Activated CD4-positive, alpha-beta T cell treated with anti-CD3 and anti-CD28 coated beads, Interleukin-2, amount 50 U/mL, for 16 hours (primary cell): ENCODE measurements at places on chromosomes 7 and 10.

DNA sequence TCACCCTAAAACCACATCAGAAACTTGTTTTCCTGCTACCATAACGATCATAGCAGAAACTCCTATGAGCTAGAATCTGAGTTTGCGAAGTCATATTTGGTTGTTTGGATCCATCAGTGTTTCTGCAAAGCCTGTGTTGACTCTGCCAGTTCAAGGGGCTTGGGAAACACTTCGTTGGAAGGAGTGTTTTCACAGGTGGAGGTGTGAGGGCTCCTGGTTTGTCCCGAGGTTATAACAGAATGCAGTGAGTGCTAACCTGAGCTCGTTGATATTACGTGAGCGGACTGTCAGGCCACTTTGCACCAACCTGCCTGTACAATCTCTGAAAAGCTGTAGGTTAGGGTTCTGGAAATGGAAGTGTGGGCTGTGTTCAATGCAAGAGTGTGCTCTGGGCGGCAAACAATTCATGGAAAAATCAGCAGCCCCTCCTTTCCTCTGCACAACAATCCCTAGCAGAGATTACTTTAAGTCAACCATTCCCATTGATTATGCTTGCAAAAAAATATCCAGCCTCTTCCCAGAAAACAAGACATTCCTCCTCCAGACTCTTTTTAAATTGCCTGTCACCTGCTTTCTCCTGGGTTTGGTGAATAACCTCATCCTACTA is 622.0 kb downstream of the TYW1 start:
- DNase-seq = no peak

DNA sequence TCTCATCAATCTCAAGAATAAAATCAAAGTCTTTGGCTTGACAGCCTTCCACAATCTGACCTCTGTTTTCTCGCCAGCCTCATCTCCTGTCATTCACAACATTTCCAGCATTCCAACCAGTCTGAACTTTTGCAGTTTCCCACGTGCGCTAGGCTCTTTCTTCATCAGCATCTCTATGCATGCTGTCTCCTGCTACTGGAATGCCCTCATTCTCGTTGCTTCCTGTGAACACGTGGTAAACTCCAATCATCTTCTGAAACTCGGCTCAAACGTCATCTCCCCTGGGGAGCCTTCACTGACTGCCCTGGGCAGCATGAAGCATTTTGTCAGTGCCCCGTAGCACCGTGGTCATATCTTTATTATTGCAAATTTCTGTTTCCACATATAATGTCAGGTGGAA is 12.2 kb upstream of the RSBN1L start:
- DNase-seq = no peak

- DNase-seq = no peak
Measured at GRCh38 chr10:97188261-97188711, 2.5 kb upstream of the SLIT1 start.

- DNase-seq = peak; percentile 24
Measured at GRCh38 chr10:99560277-99561126, 27.8 kb downstream of the NKX2-3 start.

- DNase-seq = no peak
Measured at GRCh38 chr10:65611592-65611991, 1314.2 kb upstream of the LRRTM3 start.

DNA sequence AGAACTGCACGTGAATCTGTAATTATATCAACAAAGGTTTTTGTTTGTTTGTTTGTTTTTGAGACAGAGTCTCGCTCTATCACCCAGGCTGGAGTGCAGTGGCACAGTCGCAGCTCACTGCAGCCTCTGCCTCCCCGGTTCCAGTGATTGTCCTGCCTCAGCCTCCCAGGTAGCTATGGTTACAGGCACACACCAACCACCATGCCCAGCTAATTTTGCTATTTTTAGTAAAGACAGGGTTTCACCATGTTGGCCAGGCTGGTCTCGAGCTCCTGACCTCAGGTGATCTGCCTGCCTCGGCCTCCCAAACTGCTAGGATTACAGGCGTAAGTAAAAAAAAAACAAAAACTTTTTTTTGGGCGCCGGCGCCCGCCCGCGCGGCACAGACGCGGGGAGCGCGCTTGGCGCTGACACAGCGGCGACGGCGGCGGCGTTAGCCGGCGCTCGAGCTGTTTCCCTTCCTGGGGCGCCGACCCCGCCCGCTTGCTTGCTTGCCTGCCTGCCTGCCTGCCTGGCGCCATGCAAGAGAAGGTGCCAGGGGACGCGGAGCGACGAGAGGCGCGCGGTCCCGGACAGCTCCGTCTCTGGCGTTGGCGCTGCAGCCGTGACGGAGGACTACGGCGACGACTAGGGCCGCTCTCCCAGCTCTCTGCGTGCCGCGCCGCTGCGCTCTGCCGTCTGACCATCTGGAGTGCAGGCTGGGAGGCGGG is 171.4 kb upstream of the NUPR2 start:
- no peak for DNase-seq

DNA sequence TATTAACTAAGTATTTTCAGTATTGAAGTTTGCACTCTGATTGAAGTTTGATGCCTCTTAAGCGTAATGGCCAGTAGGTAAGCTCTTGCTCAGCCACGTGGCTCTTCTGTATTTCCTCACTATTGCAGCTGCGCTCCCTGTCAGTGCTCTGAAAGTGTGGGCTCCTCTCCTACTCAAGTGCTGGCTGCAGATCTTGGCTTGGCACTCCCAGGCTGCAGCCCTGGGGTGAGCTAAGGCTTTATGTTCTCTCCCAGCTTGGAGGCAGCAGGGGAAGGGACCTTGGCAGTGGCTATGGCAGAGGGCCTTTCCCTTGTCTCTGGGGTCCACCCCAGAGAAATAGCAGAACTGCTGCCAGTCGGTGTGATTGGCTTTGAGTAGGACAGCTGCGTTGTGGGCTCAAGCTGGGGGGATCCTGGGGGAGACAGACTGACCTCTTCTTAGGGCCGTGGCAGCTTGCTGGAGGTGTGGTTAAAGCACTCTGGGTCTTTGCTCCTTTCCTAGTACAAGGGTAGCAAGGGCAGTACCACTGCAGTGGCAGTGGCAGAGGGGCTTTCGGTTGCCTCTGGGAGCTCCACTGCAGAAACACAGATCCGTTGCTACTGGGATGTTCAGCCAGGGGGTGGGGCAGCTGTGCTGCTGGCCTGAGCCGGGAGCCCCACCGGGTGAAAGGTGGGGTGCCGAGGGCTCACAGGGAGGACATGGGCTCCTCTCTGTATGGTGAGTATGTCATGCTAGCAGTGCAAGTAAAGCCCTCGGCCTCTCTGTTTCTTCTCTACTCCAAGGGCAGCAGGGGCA is 100.5 kb downstream of the GLCCI1 start:
- DNase-seq = no peak

DNA sequence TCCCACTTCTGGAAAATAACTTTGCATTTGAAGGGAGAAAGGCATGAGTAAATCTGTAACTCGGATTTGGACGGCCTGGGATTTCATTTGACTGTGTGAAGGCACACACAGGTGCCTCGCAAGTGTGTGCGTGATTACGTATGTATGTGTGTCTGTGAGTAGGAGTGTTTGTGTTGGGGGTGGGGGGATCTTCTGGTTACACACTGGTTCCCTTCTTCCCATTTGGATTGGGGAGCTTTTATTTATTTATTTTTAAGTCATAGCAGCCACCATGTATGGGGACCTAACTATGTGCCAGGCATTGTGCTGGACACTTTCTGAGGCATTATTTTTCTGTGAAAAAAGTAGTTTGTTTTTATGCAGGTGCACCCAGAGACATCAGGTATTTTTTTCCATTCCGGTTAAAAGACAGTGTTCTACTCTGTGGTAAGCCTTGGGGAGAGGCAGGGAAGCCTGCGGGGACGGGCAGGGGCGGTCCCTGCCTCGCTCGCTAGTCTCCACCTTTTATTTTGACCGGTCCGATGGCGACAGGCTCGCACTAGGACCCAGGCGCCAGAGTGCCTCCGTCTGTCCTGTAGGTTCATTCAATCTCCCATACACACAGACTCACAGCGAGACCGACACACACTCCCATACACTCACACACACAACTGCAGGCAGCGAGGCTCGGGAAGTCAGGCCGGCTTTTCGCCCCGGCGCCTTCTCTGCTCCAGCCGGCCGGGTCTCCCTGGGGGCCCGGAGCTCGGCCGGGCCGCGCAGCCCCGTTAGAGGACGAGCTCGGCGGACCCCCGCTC is at the start of gene MXI1:
TSS of gene MXI1 (plus strand) at position 595 of the 794 bp plus-strand sequence. CDS start 204 bp downstream, outside the sequence.
- peak; percentile 72 for DNase-seq

DNA sequence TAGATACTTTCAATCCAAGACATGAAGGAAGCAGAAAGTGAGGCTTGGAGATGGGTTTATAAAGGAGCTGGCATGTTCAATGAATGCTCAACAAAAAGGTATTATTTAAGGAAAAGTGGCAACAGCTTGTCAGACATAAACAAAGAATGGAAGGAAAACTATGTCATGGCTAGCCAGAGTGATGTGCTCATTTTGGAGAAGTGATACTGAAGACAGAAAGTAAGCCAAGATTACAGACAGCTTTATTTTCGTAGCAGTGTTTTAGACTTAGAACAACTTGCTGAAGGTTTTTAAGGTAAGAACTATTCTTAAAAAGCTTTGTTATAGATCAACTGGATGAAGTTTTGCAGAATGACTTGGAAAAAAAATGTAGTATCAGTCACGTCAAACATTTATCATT is 160.5 kb upstream of the FERD3L start:
- DNase-seq = no peak

DNA sequence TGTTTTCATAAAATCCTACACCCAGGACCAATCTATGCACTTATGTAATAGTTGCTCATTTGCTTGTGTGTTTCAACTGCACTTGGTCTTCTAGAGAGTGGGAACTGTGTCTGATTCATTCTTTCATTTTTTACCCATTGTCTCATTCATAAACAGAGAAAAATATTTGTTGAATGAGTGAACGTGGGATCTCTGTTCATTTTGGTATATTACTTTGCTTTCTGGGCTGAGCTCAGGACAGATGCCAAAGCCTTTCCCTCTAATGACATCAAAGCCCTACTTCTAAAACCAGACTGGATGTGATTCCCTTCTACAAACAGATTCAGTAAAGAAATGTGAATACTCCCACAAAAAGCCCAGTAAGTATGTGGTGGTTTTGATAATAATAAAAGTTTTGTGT is 145.2 kb downstream of the ST7 start:
- DNase-seq = no peak

- DNase-seq = no peak
Measured at GRCh38 chr10:120426306-120426705, 30.7 kb upstream of the PLPP4 start.

GRCh38 chr7:113652501-113652900 is 266.3 kb downstream of the PPP1R3A start:
- no peak for DNase-seq

GRCh38 chr7:30699706-30700495 is 17.6 kb upstream of the CRHR2 start:
- no peak for DNase-seq
